Omental fat pad (tissue), 4 donors: ENCODE measurements at places on chromosomes 11 and 22. TPM values are rescaled to one million over a fixed set of nuclear protein-coding genes. Genes with fewer than 3 reads are reported as not detected.

GRCh38 chr11:61927501-61927900, 10.1 kb upstream of the RAB3IL1 start:
- DNase-seq: no peak

Gene POTEH
- not detected for total RNA-seq

Gene AQP11
- 1.0 TPM for total RNA-seq

GRCh38 chr11:118010738-118011461, 24.7 kb downstream of the IL10RA start:
- no peak for DNase-seq

DNA sequence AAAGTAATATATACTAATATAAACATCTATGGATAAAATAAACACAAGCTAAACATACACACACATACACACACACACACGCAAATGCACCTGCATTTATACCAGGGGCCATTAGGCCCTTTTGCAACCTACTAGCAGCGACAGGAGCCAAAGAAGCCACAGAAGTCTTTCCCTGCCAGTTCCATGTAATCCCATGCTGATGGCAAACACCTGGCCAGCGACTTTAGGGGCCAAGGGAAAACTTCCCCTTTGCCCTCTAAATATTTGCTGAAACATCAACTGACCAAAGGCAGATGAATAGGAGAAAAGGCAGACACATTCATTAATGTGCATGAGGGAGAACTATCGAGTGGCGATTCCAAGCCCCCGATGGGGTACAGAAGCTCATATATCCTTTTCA, 14.8 kb upstream of the P2RY2 start:
- no peak for DNase-seq

DNA sequence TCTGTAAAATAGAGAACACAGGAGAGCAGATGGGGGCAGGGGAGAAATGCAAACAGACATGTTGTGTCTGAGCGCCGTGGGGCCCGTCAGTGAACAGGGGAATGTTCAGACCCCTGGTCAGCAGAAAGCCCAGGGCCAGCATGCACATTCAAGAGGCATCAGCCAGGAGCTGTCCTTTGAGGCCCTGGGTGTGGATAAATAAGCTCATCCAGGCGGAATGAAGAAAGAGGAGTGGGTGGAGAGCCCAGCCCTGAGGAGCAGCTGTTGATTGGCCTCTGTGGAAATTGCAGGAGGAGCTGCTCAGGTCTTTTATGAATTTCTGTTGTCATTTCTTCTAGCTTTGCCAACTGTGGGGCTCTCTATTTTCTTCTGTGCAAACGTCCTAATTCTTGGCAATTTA, 49.7 kb upstream of the CECR2 start:
- no peak for DNase-seq

Gene CCDC157
- 0.95 TPM for total RNA-seq

Gene KCNJ1
- 0.96 TPM for total RNA-seq

Gene PHOX2A
- total RNA-seq: not detected

GRCh38 chr11:61536676-61537270, 28.2 kb downstream of the LRRC10B start:
- DNase-seq: no peak

GRCh38 chr11:15483205-15483604, 368.5 kb downstream of the INSC start:
- DNase-seq: no peak

Gene TSKU
- total RNA-seq: 153 TPM

- DNase-seq: no peak
Observed at GRCh38 chr11:47348859-47349258, 3.6 kb downstream of the MYBPC3 start.

DNA sequence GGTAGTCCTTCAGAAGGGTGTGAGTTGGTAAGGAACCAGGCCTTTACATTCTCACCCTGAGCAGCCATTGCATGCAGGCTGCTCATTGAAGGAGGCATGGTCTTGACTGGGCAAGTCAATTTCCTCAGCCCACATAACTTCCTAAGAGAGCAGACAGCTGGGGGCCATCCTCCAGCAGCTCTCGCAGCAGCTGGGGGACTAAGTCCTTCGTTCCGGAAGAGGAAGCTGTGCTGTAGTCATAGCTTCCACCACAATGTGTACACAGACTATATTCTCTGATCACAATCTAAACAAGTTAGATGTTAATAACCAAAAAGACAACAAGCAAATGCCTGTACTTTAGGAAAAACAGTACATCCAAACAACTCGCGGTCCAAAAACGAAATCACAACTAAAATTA, 30.1 kb upstream of the MPPED1 start:
- no peak for DNase-seq

GRCh38 chr22:17641269-17641668, 2.7 kb downstream of the BCL2L13 start:
- DNase-seq: no peak

Gene CCDC89
- 1.3 TPM for total RNA-seq
